ENCODE measurements at places on chromosomes 4 and X.
A peak's percentile ranks its signal among the peaks of the same experiment; 100 is the strongest.

DNA sequence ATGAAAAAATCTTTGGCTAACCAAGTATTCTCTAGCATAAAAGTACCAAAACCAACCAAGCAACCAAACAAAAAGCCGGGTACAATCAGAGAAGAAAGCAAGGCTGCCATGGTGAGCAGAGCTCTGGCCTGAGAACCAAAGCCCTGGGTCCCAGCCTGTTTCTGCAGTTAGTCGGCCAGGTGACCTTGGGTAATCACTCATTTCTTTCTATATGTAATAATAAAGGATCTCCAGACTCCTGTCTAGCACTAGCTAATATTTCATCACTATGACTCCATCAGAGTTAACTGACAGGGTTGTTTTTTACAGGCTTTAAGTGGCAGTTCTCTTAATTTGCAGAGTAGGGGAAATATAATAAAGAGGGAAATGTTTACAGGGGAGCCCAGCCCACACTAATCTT lies 34.0 kb upstream of the RASGEF1B start:
- no peak for DNase-seq

- DNase-seq: no peak
Measured at GRCh38 chr4:4759232-4759631, 100.2 kb upstream of the MSX1 start.

- no peak for DNase-seq
Measured at GRCh38 chr4:85508654-85509053, 33.7 kb downstream of the ARHGAP24 start.

DNA sequence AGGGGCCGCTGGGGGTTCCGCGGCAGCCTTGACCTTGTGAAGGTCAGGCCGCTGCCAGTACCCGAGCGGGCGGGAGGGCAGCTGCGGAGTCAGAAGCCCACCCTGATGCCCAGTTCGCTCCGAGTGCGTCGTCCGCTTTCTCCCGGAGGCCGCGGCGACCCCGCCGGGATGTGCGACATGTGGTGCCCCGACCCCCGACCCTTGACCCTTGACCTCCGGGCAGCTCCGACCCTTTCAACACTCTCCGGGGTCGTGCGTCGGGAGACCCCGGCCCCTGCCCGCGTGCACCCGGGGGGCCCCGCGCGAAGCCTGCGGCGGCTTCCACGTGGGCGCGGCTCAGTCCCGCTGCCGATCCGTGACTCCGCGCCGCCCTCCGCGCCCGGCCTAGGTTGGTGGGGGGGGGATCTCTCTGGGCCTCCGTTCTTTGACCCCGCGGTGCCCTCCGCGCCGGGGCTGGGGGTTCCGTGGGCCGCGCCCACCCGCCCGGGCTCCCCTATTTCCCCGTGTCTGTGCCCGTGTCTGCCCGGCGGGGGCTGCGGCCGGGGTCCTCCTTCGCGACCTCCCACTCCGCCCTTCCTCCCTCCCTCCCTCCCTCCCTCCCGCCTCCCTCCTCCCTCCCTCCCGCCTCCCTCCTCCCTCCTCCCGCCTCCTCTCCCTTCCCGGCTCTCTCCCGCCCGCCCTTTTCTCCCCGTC lies 609 bp upstream of the SLC25A6 start:
- peak; percentile 78 for DNase-seq

GRCh38 chr4:77777135-77777807 lies 41.9 kb downstream of the CNOT6L start:
- DNase-seq: no peak

DNA sequence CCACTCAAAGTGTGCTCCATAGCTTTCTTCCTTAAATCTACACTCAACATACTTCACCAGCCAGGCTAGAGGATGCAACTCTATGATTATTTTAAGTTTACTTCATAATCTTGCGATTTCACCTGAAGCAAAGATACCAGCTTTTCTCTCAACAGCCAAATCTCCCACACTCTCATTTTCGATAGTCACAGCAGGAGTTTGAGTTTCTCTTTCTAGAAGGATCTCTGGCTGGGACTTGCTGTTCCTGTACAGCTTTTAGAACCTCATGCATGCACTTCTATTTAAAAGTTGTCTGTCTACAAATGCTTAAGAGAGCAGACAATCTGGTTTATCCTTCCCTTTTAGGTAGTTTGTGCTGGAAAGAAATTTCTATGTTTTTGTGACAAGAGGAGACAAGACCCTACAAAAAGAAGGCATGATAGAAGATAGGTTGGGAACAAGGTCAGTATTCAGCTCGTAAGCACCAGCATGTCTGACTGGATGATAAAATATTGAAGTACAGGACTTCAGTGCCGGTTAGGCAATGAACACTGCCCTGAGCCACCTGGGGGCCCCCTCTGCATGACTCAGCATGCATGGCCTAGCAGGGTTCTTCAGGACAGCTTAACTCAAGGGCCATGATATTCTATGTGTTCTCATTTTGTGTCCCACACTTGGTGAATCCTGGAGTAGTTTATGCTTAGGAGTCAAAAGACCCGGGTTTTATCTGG lies 65.6 kb downstream of the ATXN3L start:
- peak; percentile 49 for DNase-seq

GRCh38 chr4:175947117-175947722 lies 118.4 kb upstream of the WDR17 start:
- DNase-seq: peak; percentile 12

DNA sequence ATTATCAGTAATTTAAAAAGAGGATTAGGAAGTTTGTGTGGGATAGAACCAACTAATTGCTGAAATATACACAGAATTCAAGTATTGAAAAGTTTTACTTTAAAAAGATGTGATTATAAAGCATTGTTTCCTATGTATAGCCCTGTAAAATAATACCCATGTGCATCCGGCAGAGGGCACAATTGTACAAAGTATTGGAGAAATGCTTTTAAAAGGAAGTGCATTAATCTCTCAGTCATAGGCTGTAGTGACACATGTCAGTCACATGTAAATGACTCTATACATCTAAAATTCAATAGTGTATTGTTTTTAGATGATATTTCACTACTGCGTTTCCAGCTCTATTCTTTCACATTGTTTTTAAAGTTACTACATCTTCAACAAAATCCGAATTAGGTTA lies 9.7 kb upstream of the GEMIN8 start:
- DNase-seq: peak; percentile 23

DNA sequence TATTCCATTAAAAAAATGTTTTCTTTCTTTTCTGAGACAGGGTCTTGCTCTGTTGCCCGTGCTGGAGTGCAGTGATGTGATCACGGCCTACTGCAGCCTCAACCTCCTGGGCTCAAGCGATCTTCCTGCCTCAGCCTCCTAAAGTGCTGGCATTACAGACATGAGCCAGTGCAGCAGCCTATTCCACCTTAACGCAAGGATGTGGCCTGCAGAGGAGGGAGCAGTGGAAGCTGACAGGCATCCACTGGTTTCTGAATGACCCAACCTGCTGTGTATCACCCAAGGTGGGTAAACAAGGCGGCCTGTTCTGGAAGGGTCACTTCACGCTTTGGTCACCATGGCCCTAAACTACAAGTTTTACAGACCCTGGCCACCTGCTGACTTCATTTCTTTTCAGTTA lies 60.8 kb downstream of the ACOX3 start:
- no peak for DNase-seq

DNA sequence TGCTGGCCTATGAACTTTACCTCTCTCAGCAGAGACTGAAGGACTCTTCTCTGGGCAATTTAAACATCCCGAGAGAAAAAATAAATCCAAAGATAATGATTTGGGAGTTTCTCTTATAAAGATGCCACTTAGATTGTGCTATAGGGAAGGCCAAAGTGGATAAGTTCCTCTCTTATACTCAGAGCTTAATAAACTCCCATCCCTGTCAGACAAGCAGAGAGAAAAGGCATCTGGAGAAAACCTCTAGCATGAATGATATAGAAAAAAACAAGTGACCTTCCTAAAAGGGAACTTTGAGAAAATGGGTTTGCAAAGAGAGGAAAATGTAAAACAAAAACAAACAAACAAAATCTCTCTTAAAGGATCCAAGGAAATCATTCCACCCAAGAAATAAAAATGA lies 199.4 kb downstream of the PALLD start:
- DNase-seq: no peak

DNA sequence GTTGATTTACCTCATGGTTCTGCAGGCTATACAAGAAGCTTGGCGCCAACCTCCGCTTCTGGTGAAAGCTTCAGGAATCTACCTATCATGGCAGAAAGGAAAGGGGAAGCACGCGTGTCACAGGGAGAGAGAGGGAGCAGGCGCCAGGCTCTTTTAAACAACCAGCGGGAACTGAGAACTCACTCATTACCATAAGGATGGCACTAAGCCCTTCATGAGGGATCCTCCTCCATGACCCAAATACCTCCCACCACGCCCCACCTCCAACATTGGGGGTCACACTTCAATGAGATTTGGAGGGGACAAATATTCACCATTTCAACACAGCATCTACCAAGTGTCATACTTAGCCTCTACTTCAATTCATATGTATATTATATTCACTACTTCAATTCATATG lies 18.8 kb upstream of the TBC1D8B start:
- no peak for DNase-seq

GRCh38 chr4:151098979-151099228 lies 524 bp upstream of the RPS3A start:
- no peak for DNase-seq

DNA sequence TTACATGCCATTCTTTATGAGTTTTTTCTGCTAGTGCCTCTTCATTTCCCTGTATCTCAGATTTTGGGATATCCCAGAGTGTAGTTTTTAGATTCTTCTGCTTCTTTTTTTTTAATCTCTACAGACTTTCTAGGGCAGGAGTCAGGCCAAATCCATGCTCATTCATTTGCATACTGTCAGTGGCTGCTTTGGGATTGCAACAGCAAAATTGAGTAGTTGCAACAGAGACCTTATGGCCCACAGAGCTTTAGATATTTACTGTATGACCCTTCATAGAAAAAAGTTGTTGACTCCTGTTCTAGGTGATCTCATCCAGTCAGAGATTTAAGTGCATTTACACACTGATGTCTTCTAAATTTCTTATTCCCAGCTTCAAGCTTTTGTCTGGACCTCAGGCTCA lies 35.3 kb downstream of the ARFIP1 start:
- no peak for DNase-seq

- DNase-seq: no peak
Measured at GRCh38 chr4:153014460-153014859, 78.3 kb downstream of the FHDC1 start.

DNA sequence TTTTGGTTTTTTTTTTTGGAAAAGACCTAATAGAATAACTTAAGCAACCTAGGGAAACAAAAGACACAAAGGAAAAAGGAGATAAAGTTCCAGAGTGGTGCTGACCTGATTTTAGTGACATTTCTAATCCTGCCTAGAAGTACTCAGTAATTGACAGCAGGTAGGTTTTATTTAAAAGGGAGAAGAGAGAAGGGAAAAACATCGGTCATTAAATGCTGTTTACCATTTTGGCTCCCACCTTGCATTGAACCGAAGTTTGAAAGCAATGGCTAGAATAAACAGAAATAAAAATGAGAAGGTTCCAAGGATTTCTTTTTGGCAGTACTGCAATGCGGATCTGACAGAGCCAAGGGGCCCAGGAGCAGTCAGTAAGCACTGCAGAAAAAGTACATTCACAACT lies 115.8 kb upstream of the MAOA start:
- DNase-seq: no peak

DNA sequence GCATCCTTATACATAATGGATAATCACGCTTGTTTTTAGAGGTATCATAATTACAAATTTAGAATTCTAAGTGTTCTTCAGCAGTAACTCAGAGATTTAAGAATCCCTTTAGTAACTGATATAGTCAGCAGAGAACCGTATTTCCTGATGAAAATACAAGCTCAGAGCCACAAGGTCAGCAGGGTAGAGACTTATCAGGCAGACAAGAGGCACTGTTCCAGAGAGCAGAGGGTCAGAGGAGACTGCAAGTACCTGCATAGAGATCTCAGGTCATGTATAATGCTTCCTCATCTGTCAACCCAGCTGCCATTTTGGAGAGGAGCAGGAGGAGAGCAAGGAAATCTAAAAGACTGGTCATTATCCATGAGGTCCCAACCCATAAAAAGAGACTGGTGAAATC lies 787.1 kb upstream of the FTHL17 start:
- no peak for DNase-seq

GRCh38 chr4:79175716-79176115 lies 150.1 kb downstream of the NAA11 start:
- DNase-seq: no peak

- no peak for DNase-seq
Measured at GRCh38 chr4:7040765-7041164, 2.4 kb upstream of the TADA2B start.

GRCh38 chr4:16582036-16582435 lies 316.4 kb downstream of the LDB2 start:
- no peak for DNase-seq

- no peak for DNase-seq
Measured at GRCh38 chrX:11097933-11098332, 13.2 kb upstream of the HCCS start.

GRCh38 chr4:147578051-147578476 lies 39.1 kb upstream of the TMEM184C start:
- peak; percentile 77 for DNase-seq

GRCh38 chrX:12308420-12308819 lies 170.1 kb downstream of the FRMPD4 start:
- no peak for DNase-seq

- peak; percentile 91 for DNase-seq
Measured at GRCh38 chr4:55358668-55359067, 12.6 kb downstream of the SRD5A3 start.

GRCh38 chr4:156201050-156201449 lies 247.4 kb upstream of the CTSO start:
- no peak for DNase-seq

- no peak for DNase-seq
Measured at GRCh38 chr4:43423276-43423675, 530.8 kb downstream of the GRXCR1 start.

- no peak for DNase-seq
Measured at GRCh38 chrX:99371976-99372595, 1038.0 kb downstream of the PCDH19 start.

- no peak for DNase-seq
Measured at GRCh38 chr4:39754309-39754708, 56.4 kb downstream of the UBE2K start.

GRCh38 chr4:185201977-185202962 lies 1.5 kb downstream of the CFAP97 start:
- peak; percentile 14 for DNase-seq

GRCh38 chr4:3250956-3251690 lies 2.2 kb downstream of the MSANTD1 start:
- DNase-seq: peak; percentile 12

DNA sequence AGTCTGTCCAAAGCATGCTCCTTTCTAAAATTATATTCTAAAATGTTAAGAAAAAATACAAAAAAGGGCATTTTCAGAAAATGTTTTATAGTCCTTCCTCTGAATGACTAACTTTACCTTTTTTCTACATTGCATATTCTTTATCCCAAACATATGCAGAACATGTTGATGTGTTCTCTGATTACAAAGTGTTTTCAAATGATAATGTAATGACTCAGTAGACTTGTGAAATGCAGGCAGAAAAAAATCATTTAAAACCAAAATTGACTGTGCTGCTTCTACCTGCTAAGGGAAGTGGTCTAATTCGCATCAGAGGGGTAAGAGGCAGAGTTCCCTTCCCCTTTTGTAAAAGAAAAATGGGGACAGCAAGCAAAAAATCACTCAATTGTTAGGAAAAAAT lies 22.7 kb upstream of the YTHDC1 start:
- DNase-seq: peak; percentile 11

Data from fibroblast of skin of right quadriceps (primary cell).